ENCODE measurements at places on chromosomes 11 and 22. TPM values are rescaled to one million over a fixed set of nuclear protein-coding genes. Genes with fewer than 3 reads are reported as not detected.
A peak's percentile ranks its signal among the peaks of the same experiment; 100 is the strongest.

Gene CRYBB3
- polyA plus RNA-seq = 0.22 TPM

Gene OR51I1
- not detected for polyA plus RNA-seq

Gene SERPIND1
- 4.5 TPM for polyA plus RNA-seq

DNA sequence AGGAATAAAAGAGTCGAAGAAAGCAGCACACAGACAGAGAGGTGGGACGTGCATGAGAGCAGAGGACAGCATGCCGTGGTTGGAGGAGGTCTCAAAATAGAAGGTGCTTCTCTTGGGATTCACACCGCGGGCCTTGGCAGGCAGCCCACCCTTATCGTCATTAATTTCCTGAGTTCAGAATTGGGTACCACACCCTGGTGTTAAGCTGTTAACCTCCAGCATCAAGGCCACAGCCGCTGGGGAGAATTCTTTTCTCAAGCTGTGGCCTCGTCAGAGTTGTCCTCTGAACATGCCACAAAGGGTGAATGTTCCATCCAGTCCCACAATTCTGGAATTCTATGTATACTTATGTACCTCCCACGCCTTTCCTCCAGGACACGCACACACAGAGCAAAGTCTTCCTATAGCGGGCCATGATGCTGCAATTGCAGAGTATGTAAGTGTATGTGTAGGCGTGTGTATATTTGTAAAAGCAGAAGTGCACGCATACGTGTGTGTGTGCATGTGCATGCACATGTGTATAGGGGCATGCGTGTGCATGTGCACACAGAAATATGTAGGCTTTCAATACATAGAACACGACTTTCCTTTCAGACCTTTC lies 39.0 kb downstream of the ADAMTS8 start:
- no peak for DNase-seq

GRCh38 chr22:37609240-37610152 lies 862 bp downstream of the GGA1 start:
- no peak for DNase-seq

GRCh38 chr11:33160136-33160535 lies 1.1 kb downstream of the CSTF3 start:
- peak; percentile 49 for DNase-seq

- DNase-seq = no peak
These were observed 126.1 kb downstream of the BRD1 start for GRCh38 chr22:49701380-49702067.

DNA sequence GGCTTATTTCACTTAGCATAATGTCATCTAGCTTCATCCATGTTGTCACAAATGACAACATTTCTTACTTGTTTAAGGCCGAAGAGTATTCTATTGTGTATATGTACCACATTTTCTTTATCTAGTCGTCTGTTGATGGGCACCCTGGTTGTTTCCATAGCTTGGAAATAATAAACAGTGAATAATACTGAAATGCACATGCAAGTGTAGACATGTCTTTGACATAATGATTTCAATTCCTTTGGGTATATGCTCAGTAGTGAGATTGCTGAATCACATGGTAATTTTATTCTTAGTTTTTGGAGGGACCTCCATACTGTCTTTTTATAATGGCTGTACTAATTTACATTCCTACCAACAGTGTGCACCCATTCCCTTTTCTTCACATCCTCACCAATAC lies 508.0 kb downstream of the NELL1 start:
- no peak for DNase-seq

DNA sequence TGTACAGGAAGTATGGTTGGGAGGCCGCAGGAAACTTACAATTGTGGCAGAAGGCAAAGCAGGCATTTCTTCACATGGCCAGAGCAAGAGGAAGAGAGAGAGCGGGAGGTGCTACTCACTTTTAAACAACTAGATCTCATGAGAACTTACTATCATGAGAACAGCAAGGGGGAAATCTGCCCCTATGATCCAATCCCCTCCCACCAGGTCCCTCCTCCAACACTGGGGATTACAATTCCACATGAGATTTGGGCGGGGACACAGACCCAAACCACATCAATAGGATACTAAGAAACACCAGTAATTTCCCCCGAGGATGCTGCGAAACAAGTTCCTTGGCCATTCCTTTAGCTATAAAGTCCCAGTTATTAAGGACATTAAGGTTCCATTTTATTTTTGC lies 94.1 kb upstream of the SC5D start:
- no peak for DNase-seq

DNA sequence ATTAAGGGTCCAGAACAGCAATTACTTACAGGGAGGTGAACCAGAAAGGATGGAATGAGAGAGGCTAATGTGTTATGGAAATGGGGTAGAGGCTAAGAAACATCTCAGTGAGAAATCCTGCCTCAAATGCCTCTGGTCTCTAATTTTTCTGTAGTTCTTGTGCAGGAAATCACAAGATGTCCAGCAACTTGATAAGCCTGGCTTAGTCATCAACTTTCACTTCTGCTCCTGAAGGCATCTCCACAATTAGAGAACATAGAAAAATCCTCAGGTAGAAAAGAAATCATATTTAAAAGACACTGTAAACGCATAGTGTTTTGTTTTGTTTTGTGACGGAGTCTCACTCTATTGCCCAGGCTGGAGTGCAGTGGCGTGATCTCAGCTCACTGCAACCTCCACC lies 18.7 kb downstream of the MRGPRX4 start:
- no peak for DNase-seq

DNA sequence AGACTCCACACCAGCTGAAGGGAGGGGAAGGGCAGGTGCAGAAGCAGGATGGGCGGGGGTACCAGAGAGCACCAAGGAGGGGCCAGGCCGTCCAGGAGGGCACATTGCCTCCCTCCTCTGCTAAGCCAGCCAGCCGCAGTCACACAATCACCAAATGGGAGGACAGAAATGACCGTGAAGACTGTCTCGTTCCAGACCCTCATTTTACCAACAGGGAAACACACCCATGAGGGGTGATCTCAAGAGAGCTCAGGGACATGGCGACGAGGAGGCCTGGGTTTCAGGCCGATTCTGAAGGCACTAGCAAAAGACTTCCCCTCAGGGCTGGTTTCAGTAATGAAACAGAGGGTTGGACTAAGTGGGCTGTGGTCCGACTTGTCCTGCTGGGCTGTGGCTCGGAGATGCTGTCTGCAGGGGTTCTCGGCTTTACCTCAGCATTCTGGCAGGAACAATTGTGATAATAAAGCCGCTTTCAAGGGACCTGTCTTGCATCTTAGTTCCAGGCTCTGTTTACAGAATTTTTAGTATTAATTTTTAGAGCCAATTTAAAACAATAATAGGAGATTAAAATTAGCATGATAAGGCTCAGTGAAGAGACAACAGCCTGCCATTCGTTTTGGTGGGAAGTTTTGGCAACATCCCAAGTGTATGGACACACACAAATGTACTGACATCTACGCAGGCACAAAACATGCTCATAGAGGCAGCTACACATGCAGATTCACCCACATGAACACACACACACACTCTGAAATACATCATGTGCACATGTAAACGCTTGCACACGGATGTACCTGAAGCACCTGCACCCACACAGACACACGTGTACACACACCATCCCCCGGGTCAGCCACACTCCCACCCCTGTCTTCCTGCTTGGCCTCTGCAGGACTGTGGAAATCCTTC lies 2.0 kb upstream of the B3GAT1 start:
- DNase-seq = no peak
